GM23248 (cell line): ENCODE measurements at places on chromosomes 12 and 14. TPM values are rescaled to one million over a fixed set of nuclear protein-coding genes. Genes with fewer than 3 reads are reported as not detected.
A peak's percentile ranks its signal among the peaks of the same experiment; 100 is the strongest.

GRCh38 chr14:21163871-21164291 lies 8.0 kb upstream of the OR5AU1 start:
- no peaks in the 10 kb centered on the region for H3K4me1 ChIP-seq
- no peaks in the 10 kb centered on the region for H3K36me3 ChIP-seq
- DNase-seq = no peak
- H3K4me3 ChIP-seq = no peak overlapping the region
- H3K27me3 ChIP-seq = peaks cover 20% of the 10 kb centered on the region

DNA sequence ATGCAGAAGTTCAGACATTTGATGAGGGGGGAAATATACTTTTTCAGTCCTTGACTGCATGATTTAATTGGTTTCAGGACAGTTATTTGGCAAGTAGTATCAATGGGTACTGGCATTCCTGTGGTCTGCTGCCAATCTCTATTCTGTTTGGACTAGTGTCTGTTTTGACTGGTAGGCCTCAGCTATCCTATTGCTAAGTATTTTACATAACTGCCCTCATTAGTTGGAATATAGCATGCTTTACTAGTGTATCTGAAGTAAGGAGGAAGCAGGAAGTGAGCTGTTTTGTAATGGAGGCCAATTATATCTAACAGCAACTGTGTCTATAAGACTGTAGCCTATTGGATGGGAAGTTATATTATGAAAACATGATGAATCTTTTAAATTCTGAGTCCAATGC lies 104.3 kb downstream of the FLRT2 start:
- H3K4me1 ChIP-seq = no peaks in the 10 kb centered on the region
- H3K4me3 ChIP-seq = no peak overlapping the region
- H3K27ac ChIP-seq = no peak overlapping the region
- H3K27me3 ChIP-seq = no peaks in the 10 kb centered on the region
- no peaks in the 10 kb centered on the region for H3K36me3 ChIP-seq

DNA sequence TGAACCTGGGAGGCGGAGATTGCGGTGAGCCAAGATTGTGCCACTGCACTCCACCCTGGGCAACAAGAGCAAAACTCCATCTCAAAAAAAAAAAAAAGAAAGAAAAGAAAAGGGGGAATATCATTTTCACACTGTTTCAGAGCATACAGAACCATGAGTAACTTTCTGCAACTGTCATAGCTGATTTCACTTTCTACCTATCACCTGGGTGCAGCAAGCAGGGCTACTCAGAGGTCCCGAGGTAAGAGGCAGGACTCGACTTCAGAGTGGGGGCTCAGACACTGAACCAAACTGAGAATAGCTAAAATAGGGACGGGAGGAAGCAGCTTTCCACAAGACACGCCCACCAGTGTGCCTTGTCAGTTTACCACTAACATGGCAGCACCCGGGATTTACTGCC lies 29.8 kb downstream of the OR10P1 start:
- no peak overlapping the region for H3K27ac ChIP-seq
- no peak for DNase-seq
- no peak overlapping the region for H3K4me3 ChIP-seq
- H3K36me3 ChIP-seq = no peaks in the 10 kb centered on the region

DNA sequence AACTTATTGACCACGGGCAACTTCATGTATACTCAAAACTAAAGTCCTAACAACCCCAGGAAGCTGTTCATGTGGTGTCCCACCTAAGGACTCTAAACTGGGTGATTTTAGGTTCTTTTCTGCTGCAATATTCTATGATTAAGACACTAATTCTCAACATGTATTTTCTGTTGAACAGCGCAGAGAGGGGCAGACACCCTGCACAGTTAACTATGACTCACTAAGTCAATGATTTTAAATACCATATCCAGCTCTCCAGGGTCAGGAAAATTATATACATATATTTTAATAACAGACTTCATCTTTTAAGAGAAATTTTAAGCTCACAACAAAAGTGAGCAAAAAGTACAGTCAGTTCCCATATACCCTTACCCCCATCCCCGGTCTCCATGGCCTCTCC lies 85.0 kb downstream of the FOXN3 start:
- no peak overlapping the region for H3K4me3 ChIP-seq
- H3K27me3 ChIP-seq = no peaks in the 10 kb centered on the region
- peak; percentile 18 for DNase-seq
- H3K4me1 ChIP-seq = peaks cover 37% of the 10 kb centered on the region

DNA sequence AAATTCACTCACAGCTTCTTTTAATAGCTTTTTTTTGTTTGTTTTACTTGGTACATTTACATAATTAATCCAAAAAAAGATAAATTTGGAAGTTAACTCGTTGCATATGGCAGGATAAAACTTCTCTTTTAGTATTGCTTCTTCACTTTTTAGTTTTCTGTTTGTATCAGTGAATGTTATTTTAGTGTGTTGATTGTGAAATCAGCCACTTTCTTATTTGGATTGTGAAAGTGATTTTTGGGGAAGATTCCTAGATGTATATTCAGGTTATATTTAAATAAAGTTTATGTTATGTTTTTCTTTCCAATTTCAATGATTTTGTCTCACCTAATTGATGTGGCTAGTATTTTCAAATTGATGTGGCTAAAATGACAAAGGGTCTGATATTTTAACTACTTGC lies 693.9 kb upstream of the MGAT4C start:
- H3K4me1 ChIP-seq = no peaks in the 10 kb centered on the region
- no peak overlapping the region for H3K27ac ChIP-seq
- H3K27me3 ChIP-seq = no peaks in the 10 kb centered on the region
- no peak overlapping the region for H3K4me3 ChIP-seq
- no peaks in the 10 kb centered on the region for H3K36me3 ChIP-seq
- no peak for DNase-seq

DNA sequence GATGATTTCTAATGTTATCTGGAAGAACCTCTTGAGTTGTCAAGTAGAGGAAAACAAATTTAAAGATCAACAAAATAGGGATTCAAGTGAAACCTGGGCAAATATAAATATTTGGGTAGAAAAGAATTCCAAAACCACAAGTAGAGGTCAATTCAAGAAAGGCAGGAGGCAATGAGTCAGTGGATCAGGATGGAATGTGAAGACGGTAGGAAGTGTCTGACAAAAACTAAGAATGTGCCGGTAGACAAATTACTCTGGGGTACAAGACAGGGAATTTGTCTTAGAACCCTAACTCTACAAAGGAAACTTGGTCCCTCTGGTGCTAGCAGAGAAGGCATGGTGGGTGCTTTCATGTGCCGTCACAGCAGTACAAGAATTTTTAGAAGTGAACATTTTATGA lies 13.6 kb downstream of the ABCD2 start:
- no peaks in the 10 kb centered on the region for H3K4me1 ChIP-seq
- no peaks in the 10 kb centered on the region for H3K36me3 ChIP-seq
- no peak for DNase-seq
- H3K27ac ChIP-seq = no peak overlapping the region
- H3K27me3 ChIP-seq = no peaks in the 10 kb centered on the region

DNA sequence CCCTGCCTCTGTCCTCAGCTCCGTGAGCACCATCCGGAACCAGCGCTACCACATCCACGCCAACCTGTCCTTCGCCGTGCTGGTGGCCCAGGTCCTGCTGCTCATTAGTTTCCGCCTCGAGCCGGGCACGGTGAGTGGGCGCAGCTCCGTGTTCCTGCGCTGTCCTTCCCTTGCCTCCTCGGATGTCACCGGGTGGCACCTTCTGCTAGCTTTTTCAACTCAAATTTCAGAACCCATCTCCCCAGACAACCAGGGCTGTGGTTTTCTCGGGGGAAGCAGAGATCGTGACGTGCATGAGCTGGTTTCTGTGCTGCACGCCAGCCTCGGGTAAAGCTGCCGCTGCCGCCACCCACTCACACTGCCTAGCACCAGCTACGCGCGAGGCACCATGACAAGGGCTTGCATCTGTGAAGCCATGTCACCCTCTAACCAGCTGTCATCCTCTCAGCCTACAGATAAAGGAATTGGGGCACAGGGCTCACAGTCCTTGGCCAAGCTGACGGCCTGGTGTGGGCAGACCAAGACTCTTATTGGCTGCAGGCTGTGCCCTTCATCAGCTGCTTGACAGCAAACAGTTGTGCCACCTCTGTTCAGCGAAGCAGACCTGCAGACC lies 152.1 kb downstream of the ADGRD1 start:
- no peaks in the 10 kb centered on the region for H3K4me1 ChIP-seq
- DNase-seq = no peak
- H3K27ac ChIP-seq = no peak overlapping the region
- no peaks in the 10 kb centered on the region for H3K36me3 ChIP-seq

DNA sequence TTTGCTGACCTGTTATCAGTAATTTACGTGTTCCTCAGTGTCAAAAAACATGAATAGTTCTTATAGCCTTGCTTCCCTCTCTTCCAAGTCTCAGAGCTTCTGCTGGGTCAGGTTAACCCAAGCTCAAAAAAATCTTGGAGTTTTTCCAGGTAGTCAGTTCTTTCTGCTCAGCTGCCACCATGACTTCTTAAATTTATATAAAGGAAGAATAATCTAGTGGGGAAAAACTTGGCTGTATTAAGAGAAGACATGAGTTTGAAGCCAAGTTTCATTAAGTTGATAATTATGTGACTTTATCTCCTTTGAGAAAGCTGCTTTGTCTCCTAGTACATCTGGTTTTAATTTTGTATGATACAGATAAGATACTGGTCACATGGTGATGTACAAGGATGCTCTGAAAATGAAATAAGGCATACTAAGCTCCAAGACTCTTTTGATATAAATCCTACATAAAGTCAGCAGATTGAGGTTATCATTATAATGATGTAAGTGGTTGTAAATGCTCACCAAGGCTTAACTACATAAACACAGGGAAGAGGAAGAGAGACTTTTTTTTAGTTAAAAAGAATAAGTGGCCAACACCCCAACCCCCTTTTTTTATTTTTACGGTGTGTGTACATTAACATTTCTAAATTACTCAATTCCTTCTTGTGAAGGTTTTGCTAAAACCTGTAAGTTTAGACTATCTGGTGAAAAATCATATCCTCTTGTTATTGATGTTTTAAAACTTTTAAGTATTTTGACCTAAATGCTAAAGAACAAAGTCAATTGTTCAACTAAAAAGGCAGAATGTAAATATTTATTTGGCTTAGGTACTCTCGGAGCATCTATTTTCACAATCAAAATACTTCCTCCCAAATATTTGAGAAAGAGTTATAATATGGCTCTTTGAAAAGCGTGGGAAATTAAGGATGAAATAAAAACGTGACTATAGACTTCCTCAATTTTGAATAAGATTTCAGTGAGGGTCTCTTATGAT lies 84.1 kb upstream of the SLC38A2 start:
- H3K27me3 ChIP-seq = no peaks in the 10 kb centered on the region
- no peaks in the 10 kb centered on the region for H3K36me3 ChIP-seq
- no peak overlapping the region for H3K4me3 ChIP-seq
- H3K27ac ChIP-seq = no peak overlapping the region

DNA sequence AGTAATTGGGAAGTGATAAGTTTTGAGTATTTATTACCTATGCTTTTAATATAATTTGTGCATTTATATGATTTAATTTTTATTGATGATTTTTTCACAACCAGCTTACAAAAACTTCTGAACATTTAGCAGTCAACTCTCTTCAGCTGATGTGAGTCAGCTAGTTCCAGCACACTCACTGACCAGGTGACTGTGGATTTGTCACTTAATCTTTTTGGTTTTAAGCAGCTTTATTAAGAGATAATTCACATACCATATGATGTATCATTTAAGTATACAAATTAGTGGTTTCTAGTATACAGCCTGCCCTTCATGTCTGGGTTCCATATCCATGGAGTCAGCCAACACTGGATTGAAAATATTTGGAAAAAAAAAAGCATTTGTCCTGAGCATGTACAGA lies 103.5 kb downstream of the SYNE2 start:
- H3K27ac ChIP-seq = no peak overlapping the region
- H3K4me1 ChIP-seq = 0 out of 2 replicates have a peak, but pooled peaks cover 7% of the 10 kb centered on the region

GRCh38 chr14:75993567-75994041 lies 8.0 kb downstream of the IFT43 start:
- H3K27ac ChIP-seq = no peak overlapping the region
- peaks cover 44% of the 10 kb centered on the region for H3K4me1 ChIP-seq
- H3K4me3 ChIP-seq = no peak overlapping the region

Gene TEX52
- not detected in 2 replicates for total RNA-seq

Gene MGP
- 0.86 TPM in 1 of 2 replicates, not detected in the other for total RNA-seq

Gene ATG14
- 14.7 and 14.9 TPM in 2 replicates for total RNA-seq

Gene ITPR2
- 9.1 and 9.2 TPM in 2 replicates for total RNA-seq

Gene ACIN1
- 61.0 and 63.7 TPM in 2 replicates for total RNA-seq

Gene HPD
- not detected in 2 replicates for total RNA-seq

Gene IFI27
- total RNA-seq = not detected in 2 replicates
